Activated CD4-positive, alpha-beta memory T cell treated with anti-CD3 and anti-CD28 coated beads for 36 hours (primary cell): ENCODE measurements at places on chromosomes 7 and 10.

DNA sequence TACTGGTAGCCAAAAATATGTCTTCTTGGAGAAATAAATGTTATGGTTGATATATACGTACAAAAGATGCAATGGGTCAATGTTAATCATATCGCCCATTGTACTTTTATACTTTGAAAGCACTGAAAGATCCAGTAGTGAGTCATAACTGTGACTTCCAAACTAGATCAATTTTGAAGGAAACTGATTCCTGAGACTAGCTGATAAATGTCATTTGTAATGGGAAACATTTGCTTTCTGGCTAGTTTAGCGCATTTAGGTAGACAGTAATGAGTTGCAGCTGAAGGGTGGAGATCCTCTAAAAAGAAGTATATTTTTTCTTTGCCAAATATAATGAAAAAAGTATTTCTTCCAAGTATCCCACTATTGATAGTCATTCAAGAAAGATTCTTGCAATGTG lies 53.5 kb upstream of the ARHGAP21 start:
- no peak for DNase-seq

- DNase-seq: no peak
These were observed 31.2 kb upstream of the MSRB2 start for GRCh38 chr10:23063973-23064812.

GRCh38 chr7:11427686-11428273 lies 404.2 kb downstream of the THSD7A start:
- DNase-seq: no peak

- DNase-seq: no peak
These were observed 52.5 kb upstream of the NFKB2 start for GRCh38 chr10:102342958-102343357.

DNA sequence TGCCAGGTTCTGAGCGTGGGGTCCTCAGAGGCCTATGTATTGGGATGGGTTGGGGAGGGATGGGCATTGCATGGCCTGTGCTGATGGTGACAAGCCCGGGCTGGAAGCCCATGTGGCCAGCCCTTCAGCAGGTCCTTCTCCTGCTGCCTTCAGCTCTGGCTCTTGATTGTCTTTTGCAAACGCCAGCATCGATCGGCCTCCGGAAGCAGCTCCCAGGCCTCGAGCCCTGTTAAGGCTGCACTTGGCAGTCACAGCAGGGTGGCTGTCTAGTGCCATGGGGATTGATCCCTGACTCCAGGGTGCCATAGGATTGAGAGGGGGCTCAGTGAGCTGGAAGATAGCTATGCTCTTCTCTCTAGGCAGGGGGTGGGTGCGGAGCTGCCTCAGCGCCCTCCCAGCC lies 51.4 kb downstream of the CDH23 start:
- DNase-seq: no peak

- no peak for DNase-seq
These were observed 237.0 kb upstream of the SEMA3C start for GRCh38 chr7:81155654-81156373.

DNA sequence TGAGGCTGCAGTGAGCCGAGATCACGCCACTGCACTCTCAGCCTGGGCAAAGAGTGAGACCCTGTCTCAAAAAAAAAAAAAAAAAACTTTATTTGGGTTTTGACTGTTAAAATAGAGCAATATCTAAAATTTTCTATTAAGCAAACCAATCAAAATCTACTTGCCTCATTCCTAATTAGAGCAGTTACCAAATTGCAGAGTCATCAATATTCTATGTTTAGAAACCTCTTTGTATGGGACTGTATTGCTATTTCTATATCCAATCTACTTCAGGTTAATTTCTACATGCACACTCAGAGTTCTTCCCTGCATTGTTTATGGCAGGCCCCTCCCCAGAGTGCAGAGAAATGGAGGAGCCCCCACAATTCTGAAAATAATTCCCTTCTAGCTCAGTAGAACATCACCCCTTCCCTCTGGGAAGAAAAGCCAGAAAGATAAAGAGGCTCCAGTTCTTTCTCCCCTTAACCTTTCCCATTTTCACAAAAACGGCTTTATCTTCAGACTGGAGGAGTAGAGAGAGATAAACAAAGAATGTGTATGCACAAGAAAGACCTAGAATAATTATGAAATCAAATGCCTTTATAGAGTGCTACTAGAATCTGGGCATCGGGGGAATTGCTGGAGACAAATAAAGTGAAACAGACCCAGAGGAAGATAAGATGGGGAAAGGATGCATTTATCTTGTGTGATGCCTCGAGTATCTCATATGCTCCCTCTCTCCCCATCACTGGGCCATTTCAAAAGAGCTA lies 17.9 kb downstream of the SCRN1 start:
- no peak for DNase-seq

DNA sequence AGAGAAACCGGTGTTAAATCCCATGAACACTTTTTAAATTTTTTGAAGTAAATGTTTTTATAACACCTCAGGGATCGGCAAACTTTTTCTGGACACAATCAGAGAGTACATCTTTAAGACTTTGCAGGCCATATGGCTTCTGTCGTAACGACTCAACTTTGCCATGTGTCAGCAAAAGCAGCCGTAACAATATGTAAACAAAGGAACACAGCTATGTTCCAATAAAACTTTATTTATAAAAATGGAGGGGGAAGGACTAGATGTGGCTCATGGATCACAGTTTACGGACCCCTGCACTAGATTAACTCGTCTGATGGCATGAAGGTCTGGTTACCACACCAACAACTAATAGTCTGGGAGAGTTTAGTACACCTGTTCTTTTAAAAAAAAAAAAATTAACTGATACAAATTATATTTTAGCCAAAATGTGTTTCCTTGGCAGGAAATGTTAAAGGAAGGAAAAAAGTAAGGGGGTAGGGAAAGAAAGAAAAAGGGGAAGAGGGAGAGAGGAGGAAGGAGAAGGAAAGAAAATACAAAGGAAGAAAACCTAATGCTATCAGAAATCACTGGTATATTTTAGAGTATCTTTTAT lies 50.2 kb downstream of the ABI1 start:
- DNase-seq: no peak

GRCh38 chr7:91285696-91286355 lies 21.6 kb downstream of the FZD1 start:
- DNase-seq: no peak

- DNase-seq: no peak
These were observed 134.2 kb downstream of the CHN2 start for GRCh38 chr7:29328811-29329210.

GRCh38 chr7:77430927-77431326 lies 14.8 kb upstream of the GSAP start:
- no peak for DNase-seq

DNA sequence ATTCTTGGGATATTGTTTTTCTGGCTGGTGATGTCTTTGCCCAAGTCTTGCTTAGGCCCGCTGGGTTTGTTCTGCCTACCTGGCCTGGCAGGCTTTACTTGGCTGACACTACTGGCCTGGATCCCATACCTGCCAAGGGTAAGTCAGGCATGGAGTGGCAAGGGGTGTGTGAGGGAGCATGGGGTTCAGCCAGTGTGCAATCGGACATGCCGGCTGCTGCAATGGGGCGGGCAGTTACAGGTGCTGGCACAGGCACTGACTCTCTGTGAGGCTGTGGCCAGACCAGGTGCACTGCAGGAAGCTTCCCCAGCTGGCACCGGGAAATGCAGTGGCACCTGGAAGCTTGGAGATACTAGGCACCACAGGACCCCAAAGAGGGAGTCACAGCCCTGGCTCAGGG lies 168.4 kb downstream of the PON1 start:
- DNase-seq: no peak

DNA sequence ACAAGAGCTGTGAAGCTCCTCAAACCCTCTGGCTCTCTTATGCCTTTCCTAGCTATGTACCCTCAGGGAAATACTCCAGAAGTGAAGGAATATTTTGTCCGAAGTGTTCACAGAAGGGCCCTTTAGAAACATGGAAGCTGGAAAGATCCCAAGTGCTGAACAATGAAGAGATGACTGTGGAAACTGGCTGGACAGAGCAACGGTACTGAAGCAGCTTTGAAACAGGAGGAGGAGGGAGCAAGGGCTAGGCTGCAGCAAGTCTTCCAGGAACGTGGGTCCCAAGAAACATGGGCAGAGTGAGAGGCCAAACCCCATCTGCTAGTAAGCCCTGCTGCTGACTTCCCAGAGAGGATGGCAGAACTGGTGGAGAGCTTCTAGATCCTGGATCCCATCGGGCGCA lies 3.0 kb upstream of the PSAP start:
- DNase-seq: no peak

DNA sequence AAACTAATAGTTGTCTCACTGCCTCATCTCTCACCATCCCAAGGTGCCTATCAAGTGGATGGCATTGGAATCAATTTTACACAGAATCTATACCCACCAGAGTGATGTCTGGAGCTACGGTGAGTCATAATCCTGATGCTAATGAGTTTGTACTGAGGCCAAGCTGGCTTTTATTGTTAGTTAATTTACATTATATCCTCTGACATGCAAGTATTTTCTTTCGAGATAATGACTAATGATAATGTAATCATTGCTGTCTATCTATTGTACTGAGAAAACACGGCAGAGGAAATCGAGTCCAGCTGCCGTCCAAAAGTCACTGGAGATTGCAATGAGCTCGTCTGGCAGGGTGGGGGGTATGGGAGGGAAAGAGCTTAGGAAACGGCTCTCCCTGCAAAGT lies 172.4 kb upstream of the LANCL2 start:
- DNase-seq: no peak

DNA sequence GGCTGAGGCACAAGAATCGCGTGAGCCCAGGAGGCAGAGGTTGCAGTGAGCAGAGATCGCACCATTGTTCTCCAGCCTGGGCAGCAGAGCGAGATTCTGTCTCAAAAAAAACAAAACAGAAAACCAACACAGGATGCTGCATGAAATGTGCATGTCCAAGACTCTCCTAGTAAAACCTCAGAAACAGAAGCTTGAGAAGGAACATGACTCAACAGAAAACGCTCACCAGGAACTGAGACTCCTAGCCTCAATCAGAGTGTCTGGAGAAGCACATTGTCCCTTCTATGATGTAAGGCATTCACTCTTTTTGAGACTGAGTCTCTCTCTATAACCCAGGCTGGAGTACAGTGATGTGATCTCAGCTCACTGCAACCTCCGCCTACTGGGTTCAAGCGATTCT lies 168.3 kb downstream of the MYOF start:
- no peak for DNase-seq
